ENCODE measurements at places on chromosomes 1 and 21.

DNA sequence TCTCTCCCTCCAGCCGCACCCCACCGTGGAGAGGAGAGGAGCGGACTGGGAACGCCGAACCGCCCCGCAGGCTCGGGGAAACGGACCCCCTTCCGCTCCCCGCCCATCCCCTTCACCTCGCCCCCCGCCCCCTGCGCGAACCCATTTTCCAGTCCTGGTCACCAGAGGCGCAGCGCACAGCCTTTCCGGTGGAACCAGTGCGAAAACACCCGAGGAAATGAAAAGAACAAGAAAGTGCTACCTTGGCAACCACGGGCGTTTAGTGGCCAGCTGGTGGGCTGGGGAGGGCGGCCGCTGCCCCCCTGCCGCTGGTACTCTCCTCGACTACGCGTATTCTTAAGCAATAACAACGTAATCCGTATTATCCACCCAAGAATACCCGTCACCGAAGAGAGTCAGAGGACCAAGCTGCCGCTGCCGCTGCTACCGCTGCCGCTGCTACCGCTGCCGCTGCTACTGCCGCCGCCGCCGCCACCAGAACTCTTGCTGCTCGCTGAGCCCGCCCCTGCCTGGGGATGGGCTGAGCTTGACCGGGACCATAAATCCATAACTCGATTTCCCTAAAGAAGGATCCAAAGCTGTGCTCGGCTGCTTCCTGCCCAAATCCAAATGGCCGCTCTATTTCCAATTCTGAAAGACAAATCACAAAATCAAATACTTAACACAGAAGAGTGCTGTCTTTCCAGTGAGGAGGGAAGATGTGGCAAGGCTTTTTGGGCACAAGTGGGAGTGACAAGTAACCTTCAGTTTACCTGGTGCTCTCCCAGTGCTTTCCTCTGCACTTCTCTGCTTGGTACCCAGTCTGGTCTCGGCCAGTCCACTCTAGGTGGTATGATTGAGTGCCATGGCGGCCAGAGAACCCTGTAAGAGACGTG lies 125.2 kb upstream of the DPYD start:
- DNase-seq = peak; percentile 39

DNA sequence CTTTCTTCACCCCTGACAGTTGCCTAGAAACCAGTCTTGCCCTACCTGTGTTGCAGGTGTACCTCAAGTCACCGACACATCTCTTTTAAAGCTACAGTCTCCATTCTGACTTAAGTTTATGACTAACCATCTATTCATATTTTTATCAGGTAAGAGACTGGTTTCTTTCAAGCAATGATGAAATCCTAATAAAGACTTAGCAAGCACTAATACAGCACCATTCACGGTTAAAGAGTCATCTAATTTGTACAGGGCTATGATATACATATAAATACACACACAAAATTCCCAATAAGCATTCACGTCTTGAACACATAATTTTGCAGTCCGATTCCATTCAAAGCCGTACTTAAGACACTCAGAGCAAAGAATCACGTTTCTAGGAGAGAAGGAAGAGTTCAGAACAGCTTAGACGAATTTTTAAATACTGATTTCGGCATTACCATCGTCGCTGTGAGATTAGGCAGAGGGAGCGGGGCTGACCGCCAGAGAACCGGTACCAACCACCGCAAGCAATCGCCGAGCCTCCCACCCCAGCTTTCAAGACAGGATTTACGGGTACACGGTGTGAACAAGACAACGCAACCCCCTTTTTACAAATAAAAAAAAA lies 943 bp downstream of the ERRFI1 start:
- DNase-seq = peak; percentile 33

GRCh38 chr1:167499664-167500101 lies 18.6 kb downstream of the CD247 start:
- no peak for DNase-seq

DNA sequence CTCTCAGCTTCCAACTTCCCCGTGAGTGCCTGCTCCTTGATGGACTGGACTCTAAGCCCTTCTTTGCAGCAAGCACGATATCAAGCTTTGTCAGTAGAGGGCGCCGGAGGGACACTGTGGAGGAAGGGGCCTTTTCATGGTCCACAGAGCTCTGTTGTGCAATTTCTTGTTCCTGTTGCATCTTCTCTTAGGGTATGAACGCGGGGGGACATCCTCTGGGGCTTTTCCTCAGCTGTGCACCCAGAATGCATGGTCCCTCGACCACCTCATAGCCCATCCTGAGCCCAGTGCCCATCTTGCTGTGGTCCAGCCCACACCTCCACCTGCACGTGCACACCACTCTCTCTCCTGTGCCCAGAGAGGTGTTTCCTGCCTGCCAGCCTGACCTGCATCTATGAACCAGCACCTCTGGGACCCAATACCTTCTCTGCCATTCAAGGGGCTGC lies 556.8 kb downstream of the PTPRU start:
- DNase-seq = peak; percentile 82

DNA sequence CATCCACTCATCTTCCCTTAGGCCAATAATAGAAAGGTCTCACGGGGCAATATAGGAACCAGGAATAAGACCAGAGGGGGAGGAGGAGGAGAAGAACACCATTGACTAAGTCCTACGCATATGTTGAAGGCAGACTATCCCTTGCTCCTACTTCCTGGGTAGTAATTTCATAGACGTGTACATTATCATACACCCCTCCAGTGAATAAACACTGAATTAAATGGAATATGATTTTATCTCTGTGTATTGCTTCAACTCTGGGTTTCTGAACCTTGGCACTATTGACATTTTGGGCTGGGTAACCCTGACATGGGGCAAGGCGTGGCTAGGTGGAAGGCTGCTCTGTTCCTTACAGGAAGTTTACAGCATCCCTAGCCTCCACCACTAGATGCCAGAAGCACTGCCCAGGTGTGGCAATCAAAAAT lies 17.3 kb upstream of the FHAD1 start:
- no peak for DNase-seq

- no peak for DNase-seq
Observed at GRCh38 chr1:20153000-20153418, 13.9 kb downstream of the PLA2G2F start.

DNA sequence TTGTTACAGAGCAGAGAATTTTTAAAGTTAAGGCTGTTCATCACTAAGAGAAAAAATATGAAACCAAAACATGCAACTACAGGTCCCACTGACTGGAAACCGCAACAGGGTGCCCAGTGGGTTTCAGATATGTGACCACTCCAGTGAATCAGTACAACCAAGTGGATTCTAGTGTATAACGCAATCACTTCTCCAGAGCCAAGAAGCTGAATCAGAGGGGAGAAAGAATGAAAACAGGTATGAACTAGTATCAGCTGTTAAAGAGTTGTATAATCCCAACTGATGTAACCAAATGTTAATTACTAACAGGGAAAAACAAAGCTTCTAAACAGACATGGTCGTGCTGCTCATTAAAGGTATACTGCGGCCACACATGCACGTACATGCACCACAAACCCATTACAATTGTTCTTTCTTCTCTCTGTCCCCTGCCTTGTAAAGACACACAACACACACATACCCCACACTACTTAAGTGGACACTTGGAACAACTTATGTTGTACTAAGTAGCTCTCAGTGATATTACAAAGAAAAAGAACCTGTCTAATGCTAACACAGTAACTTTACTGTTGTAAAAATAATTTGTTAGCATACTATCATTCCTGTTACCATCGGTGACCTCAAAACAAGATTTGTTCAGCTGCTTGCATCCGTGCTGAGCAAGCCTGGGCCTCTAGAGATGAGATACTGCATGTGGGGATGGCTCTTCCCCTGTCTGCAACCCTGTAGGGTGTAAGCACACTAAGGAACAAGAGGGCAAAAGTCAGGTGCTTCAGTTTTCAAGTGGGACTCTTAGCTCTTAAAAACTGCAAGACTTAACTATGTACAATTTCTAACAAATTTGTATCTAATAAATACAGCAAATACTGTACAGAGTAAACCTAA lies 74.2 kb downstream of the PTPN14 start:
- peak; percentile 90 for DNase-seq

GRCh38 chr1:112722601-112723510 lies 7.7 kb upstream of the PPM1J start:
- DNase-seq = peak; percentile 56

DNA sequence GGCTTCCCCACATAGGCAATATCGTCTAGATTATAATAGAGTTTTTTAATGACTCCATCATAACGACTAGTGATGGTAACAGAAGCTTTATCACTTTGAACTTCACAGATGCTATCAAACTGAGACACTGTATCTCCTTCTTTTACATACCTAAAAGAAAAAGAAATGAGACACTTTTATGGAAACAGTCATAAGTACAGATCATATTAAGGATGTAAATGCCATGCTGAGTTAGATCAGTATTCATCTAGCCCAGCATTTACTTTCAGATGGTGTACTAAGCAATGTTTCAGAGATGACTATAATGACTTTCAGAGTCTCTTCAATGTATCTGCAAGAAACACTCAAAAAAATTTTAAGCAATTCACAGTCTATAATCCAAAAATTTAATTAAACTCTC lies 18.9 kb downstream of the DBT start:
- DNase-seq = no peak

GRCh38 chr1:238658763-238659162 lies 727.6 kb upstream of the CHRM3 start:
- DNase-seq = peak; percentile 36

DNA sequence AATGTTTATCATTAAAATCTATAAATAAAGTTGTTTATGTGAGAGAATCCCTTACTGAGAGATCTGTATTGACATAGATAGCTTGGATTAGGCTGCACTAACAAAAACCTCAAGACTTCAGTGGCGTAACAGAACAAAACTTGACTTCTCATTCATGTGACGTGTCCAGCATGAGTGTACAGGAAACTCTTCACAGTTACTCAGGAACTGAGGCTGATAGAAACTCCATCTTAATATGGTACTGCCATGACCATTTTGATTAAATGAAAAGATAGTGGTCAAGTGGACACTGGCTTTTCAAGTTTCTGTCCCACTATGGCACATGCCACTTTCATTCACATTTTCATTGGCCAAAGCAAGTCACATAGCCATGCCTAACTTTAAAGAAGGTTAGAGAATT lies 3.7 kb downstream of the ST3GAL3 start:
- DNase-seq = peak; percentile 91

DNA sequence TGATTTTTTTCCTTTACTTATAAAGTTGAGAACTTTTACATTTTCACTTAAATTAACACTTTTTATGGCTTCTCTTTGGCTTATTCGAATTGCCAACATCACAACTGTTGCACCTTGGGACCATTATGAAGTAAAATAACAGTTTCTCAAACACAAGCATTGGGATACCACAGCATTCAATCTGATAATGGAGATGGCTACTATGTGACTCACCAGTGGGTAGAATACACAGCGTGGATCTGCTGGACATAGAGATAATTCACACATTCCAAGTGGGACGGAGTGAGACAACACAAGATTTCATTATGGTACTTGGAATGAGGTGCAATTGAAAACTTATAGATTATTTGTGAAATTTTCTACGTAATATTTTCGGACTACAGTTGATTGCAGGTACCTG lies 68.0 kb downstream of the ADAMTS1 start:
- DNase-seq = no peak

GRCh38 chr1:65758128-65758527 lies 34.6 kb upstream of the PDE4B start:
- peak; percentile 10 for DNase-seq

- no peak for DNase-seq
Observed at GRCh38 chr21:42030311-42030710, 20.2 kb upstream of the ZBTB21 start.

GRCh38 chr1:94953746-94954145 lies 26.8 kb upstream of the CNN3 start:
- peak; percentile 98 for DNase-seq

GRCh38 chr21:9753943-9754342 lies 767.4 kb upstream of the TPTE start:
- DNase-seq = no peak

DNA sequence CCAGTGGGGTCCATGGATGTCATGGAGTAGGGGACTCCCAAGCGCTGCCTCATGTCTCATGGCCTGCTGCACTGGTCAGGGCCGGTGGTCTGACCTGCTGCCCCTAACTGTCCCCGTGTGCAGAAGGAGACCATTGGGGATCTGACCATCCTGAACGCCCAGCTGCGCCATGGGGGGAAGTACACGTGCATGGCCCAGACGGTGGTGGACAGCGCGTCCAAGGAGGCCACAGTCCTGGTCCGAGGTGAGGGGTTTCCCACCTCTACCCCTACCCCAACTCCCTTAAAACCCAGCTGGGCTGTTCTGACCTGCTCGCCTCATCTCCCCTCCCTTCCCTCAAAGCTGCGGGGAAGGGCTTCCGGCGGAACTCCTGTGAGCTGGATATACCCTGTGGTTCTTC lies 18.6 kb downstream of the TMEM81 start:
- DNase-seq = no peak

GRCh38 chr1:20184997-20185833 lies 681 bp upstream of the UBXN10 start:
- no peak for DNase-seq

DNA sequence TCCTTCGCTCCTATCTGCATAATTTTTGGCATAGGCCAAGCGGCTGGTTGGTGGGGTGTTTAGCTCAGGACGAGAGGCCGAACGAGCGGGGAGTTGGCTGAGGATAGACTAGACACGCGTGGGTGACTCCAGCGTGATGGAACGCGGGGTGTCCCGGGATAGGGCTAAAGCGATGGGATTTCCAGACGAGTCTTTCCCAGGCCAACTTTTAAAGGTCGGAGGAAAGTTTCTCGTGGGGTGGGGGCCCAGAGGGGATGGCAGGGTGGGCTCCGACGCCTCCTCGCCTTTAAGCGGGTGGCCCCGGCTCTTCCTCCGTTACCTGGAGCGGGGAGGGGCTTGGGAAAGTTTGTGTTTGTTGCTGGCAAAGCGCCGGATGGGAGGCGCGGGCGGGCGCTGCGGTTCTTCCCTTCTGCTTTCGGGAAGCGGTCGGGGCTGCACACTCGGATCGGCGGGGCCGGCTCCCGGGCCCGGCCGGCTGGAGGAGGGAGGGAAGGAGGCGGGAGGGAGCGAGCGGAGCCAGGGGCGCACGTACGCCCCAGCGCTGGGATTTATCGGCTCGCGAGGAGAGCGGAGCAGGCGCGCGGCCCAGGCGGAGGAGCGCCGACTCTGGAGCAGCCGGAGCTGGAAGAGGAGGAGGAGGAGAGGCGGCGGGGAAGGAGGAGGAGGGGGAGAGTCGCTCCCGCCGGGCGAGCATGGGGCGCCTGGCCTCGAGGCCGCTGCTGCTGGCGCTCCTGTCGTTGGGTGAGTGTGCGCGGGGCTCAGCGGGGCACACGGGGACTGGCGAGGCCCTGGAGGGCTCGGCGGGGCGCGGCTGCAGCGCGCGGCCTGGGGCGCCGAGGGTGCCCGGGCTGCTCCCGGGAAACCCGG lies at the start of gene PTGFRN:
TSS of gene PTGFRN (plus strand) at position 405 of the 867 bp plus-strand sequence. CDS start at position 693, 288 bp downstream.
- DNase-seq = peak; percentile 29

- no peak for DNase-seq
Observed at GRCh38 chr1:4561205-4561604, 93.2 kb upstream of the AJAP1 start.

GRCh38 chr1:64433747-64434146 lies 36.2 kb upstream of the CACHD1 start:
- DNase-seq = no peak

Data from fibroblast of villous mesenchyme (primary cell).